Thoracic aorta (tissue), 2 donors: ENCODE measurements at places on chromosomes 1 and 21.

DNA sequence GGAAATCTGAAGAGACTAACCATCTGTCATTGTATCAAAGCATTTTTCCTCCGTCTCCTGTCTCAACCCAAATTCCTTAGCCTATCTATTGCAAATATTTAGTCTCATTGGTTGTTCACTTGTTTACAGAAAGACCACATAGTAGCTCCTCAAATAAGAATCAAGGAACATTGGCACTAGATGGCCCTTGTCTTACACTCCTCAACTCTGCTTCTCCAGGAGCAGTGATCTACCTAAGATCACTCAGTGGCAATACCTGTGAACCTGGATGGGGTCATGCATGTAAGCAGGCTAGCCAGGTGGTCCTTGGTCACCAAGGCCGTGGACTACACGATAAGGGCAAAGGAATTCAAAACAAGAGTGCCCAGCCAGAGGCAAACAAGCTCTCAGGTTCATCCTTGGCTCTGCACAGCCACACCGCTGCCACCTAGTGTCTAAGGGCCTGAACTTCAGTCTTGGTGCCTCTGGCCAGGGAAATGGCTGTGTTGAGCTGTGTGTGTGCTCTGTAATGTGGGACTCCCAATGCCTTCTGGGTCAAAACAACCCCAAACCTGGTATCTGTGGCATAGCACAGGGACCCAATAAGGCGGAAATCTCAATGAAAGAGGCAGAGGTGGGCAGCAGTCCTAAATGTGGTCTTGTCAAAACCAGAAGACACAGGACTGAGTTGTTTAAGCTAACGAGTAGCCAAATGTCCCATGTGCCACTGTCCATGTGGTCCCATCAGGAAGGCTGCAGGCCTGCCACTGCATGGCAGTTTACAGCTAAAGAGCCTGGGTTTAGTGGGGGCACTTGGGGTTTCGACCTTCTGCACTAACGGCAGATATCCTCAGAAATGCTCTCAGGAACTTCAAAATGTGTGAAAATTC is 54.5 kb downstream of the GPR161 start:
- peak; percentile 27 for DNase-seq
- no peak overlapping the region for H3K4me3 ChIP-seq
- H3K36me3 ChIP-seq: peaks cover 9% of the 10 kb centered on the region
- H3K27ac ChIP-seq: peak overlapping the region; percentile 27
- no peaks in the 10 kb centered on the region for H3K27me3 ChIP-seq
- peaks cover 19% of the 10 kb centered on the region for H3K4me1 ChIP-seq

GRCh38 chr1:30962609-30963508 is 54.3 kb upstream of the SDC3 start:
- no peaks in the 10 kb centered on the region for H3K27me3 ChIP-seq
- no peak overlapping the region for H3K27ac ChIP-seq
- H3K4me1 ChIP-seq: peaks cover 34% of the 10 kb centered on the region
- no peak overlapping the region for H3K4me3 ChIP-seq
- peaks cover 25% of the 10 kb centered on the region for H3K36me3 ChIP-seq

- H3K36me3 ChIP-seq: no peaks in the 10 kb centered on the region
- H3K4me3 ChIP-seq: peak overlapping the region; percentile 17
- no peak for DNase-seq
- no peaks in the 10 kb centered on the region for H3K27me3 ChIP-seq
- peak overlapping the region; percentile 75 for H3K27ac ChIP-seq
Measured at GRCh38 chr21:45431781-45432572, 27.0 kb downstream of the COL18A1 start.

GRCh38 chr1:18732686-18733085 is 102.0 kb downstream of the PAX7 start:
- no peak overlapping the region for H3K4me3 ChIP-seq
- no peaks in the 10 kb centered on the region for H3K36me3 ChIP-seq
- no peaks in the 10 kb centered on the region for H3K27me3 ChIP-seq
- no peak overlapping the region for H3K27ac ChIP-seq

GRCh38 chr1:84742653-84743052 is 52.4 kb upstream of the SSX2IP start:
- no peak for DNase-seq
- H3K36me3 ChIP-seq: no peaks in the 10 kb centered on the region
- no peak overlapping the region for H3K4me3 ChIP-seq
- no peaks in the 10 kb centered on the region for H3K4me1 ChIP-seq

- no peak overlapping the region for H3K27ac ChIP-seq
- no peaks in the 10 kb centered on the region for H3K4me1 ChIP-seq
- no peak overlapping the region for H3K4me3 ChIP-seq
- no peaks in the 10 kb centered on the region for H3K27me3 ChIP-seq
- no peaks in the 10 kb centered on the region for H3K36me3 ChIP-seq
Measured at GRCh38 chr1:22164841-22165808, 22.2 kb upstream of the WNT4 start.

GRCh38 chr1:68918563-68918962 is 421.7 kb upstream of the DEPDC1 start:
- H3K27ac ChIP-seq: no peak overlapping the region
- H3K4me1 ChIP-seq: peaks cover 12% of the 10 kb centered on the region
- H3K27me3 ChIP-seq: no peaks in the 10 kb centered on the region
- no peak for DNase-seq
- H3K4me3 ChIP-seq: no peak overlapping the region

DNA sequence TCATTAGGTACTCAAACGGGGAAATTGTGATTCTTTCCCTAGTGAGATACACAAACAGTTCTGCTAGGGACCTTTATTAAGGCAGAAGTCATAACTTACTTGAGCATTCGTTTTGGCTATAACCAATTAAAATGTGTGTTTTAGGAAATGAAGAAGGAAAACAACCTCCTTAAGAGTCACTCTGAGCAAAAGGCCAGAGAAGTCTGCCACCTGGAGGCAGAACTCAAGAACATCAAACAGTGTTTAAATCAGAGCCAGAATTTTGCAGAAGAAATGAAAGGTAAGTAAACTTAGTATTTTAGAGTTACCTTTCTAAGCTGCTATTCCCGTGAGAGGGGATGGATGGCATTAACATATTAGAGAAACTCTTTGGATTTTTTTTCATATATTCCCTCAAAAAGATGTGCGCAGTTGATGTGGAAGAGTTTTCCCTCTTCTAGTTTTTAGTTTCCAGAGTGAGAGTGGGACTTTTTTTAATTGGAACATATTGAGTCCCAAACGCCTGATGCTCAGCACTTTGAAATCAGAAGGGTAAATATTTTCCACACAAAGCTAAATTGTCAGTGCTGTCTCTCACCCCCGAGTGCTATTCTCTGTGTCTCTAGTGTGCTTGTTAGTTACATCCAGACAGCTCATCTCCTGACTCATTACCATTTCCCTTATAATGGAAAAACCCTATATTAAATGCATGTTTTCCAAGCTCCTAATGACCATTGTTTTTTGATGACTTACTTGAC is 34.9 kb downstream of the CENPF start:
- no peaks in the 10 kb centered on the region for H3K4me1 ChIP-seq
- DNase-seq: no peak
- no peaks in the 10 kb centered on the region for H3K36me3 ChIP-seq
- no peak overlapping the region for H3K27ac ChIP-seq

GRCh38 chr1:243253926-243254232 is 1.2 kb downstream of the CEP170 start:
- H3K27ac ChIP-seq: peak overlapping the region; percentile 98
- H3K27me3 ChIP-seq: no peaks in the 10 kb centered on the region
- no peak for DNase-seq
- H3K4me1 ChIP-seq: peaks cover 42% of the 10 kb centered on the region
- peak overlapping the region; percentile 98 for H3K4me3 ChIP-seq

DNA sequence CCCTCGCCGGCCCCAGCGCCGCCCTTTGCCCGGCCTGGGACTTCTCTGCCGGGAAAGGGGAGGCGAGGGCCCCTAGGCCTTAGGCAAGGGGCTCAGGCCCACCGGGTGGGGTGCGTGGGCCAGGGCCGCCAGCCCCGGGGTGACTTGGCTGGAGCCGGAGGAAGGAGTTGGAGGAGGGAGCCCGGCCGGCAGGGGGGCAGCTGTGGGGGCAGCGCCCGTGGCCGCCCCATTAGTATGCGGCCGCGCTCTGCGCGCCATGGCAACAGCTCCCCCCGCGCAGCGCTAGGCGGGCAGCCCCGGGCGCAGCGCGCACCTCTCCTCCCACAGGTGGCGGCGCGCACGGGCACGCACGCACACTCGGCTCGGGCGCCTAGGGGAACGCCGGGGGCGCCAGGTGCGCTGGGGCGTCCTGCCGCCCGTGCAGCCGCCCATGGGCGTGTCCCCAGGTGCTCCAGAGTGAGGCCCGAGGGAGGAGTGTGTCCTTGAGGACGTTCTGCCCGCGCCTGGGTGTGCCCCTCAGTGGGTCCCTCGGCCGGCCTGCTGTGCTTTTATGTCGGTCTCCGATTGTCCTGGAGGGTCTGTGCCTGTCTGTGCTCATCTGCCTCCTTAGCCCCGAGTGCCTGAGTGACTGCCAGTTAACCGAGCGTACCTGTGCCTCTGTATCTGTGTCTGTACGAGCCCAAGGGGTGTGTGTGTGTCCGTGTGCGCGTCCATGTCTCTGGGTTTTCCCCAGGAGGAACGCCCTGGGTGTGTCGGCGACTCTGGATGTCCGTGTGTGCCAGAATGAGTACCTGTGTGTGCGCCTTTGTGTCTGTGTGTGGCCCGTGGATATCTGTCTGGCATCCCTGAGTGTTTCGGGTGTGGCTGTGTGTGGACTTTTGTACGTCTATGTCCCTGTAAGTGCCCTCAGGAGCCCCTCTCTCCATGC is 38.2 kb upstream of the WASF2 start:
- peak overlapping the region; percentile 77 for H3K4me3 ChIP-seq
- H3K36me3 ChIP-seq: peaks cover 2% of the 10 kb centered on the region
- no peaks in the 10 kb centered on the region for H3K27me3 ChIP-seq

DNA sequence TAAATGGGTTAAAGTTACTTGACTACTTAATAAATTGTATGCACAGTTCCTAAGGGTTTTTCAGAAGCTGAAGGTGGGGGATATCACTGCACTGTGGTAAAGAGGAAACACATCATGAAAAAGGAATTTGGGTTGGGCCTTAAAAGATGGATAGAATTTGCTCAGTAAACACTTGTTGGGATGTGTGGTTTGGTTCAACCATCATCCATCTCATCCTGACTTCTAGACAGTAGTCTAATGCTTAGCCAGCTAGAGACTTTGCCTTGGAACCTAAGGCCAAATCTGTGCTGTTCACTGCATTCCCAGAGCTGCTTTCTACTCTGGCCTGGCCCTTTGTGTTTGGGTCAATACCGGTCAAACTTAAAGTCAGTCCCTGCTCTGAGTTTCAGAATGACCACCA is 30.6 kb downstream of the LY9 start:
- DNase-seq: no peak

DNA sequence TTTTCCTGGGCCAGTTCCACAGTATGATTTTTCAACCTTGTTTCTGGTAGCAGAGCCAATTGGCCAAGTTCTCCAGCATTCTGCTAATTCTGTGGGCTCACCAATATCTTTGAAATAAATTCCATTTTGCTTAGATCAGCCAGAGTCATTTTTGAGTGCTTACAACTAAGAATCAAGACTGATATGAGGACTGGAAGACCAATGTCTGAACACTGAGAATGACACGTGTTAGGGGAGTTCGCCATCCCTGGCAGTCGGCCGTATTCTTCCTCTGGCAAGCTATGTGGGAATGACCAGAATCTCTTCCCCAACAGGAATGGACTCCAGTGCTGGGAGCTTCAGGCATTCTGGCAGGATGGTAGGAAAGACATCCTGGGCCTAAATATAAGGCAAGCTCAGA is 4.9 kb upstream of the TENT5C start:
- peaks cover 22% of the 10 kb centered on the region for H3K4me1 ChIP-seq
- H3K36me3 ChIP-seq: no peaks in the 10 kb centered on the region
- no peak for DNase-seq
- no peak overlapping the region for H3K27ac ChIP-seq
- H3K4me3 ChIP-seq: no peak overlapping the region

GRCh38 chr1:226017070-226017469 is 17.9 kb upstream of the SDE2 start:
- H3K4me1 ChIP-seq: no peaks in the 10 kb centered on the region
- H3K27ac ChIP-seq: no peak overlapping the region
- H3K4me3 ChIP-seq: no peak overlapping the region
- no peaks in the 10 kb centered on the region for H3K27me3 ChIP-seq
- H3K36me3 ChIP-seq: no peaks in the 10 kb centered on the region

GRCh38 chr1:117164209-117164608 is 42.7 kb upstream of the TRIM45 start:
- no peaks in the 10 kb centered on the region for H3K36me3 ChIP-seq
- H3K27ac ChIP-seq: no peak overlapping the region
- no peaks in the 10 kb centered on the region for H3K4me1 ChIP-seq
- H3K4me3 ChIP-seq: no peak overlapping the region
- no peak for DNase-seq
- no peaks in the 10 kb centered on the region for H3K27me3 ChIP-seq

GRCh38 chr1:54846716-54847284 is 40.2 kb downstream of the DHCR24 start:
- H3K4me1 ChIP-seq: no peaks in the 10 kb centered on the region
- no peak overlapping the region for H3K4me3 ChIP-seq
- H3K36me3 ChIP-seq: peaks cover 13% of the 10 kb centered on the region

GRCh38 chr1:116690396-116690848 is 22.9 kb upstream of the IGSF3 start:
- no peak overlapping the region for H3K27ac ChIP-seq
- DNase-seq: no peak
- no peaks in the 10 kb centered on the region for H3K27me3 ChIP-seq

- H3K27ac ChIP-seq: no peak overlapping the region
- no peak for DNase-seq
- no peaks in the 10 kb centered on the region for H3K36me3 ChIP-seq
Measured at GRCh38 chr21:27306791-27307775, 340.2 kb upstream of the ADAMTS5 start.

- no peaks in the 10 kb centered on the region for H3K4me1 ChIP-seq
- no peaks in the 10 kb centered on the region for H3K36me3 ChIP-seq
- DNase-seq: no peak
- no peak overlapping the region for H3K4me3 ChIP-seq
- H3K27me3 ChIP-seq: no peaks in the 10 kb centered on the region
- H3K27ac ChIP-seq: no peak overlapping the region
Measured at GRCh38 chr21:45236481-45236880, 51.2 kb downstream of the POFUT2 start.

- peak overlapping the region; percentile 68 for H3K27ac ChIP-seq
- no peaks in the 10 kb centered on the region for H3K27me3 ChIP-seq
- no peak for DNase-seq
- H3K4me3 ChIP-seq: no peak overlapping the region
Measured at GRCh38 chr1:61839679-61840078, 97.4 kb downstream of the PATJ start.

GRCh38 chr1:41241354-41241748 is 755 bp downstream of the SCMH1 start:
- no peaks in the 10 kb centered on the region for H3K27me3 ChIP-seq
- H3K4me1 ChIP-seq: peaks cover 4% of the 10 kb centered on the region
- peak overlapping the region; percentile 92 for H3K4me3 ChIP-seq
- DNase-seq: no peak

- H3K4me3 ChIP-seq: no peak overlapping the region
- no peak overlapping the region for H3K27ac ChIP-seq
- H3K36me3 ChIP-seq: no peaks in the 10 kb centered on the region
Measured at GRCh38 chr1:148353461-148354283, 129.4 kb downstream of the PPIAL4G start.

GRCh38 chr1:65289449-65289848 is 19.9 kb upstream of the DNAJC6 start:
- no peak overlapping the region for H3K27ac ChIP-seq
- no peaks in the 10 kb centered on the region for H3K4me1 ChIP-seq
- no peak overlapping the region for H3K4me3 ChIP-seq
- H3K27me3 ChIP-seq: no peaks in the 10 kb centered on the region
